ENCODE measurements at places on chromosomes 13 and 19. TPM values are rescaled to one million over a fixed set of nuclear protein-coding genes. Genes with fewer than 3 reads are reported as not detected.

TFPT gene
- total RNA-seq: 17.7 TPM

DNA sequence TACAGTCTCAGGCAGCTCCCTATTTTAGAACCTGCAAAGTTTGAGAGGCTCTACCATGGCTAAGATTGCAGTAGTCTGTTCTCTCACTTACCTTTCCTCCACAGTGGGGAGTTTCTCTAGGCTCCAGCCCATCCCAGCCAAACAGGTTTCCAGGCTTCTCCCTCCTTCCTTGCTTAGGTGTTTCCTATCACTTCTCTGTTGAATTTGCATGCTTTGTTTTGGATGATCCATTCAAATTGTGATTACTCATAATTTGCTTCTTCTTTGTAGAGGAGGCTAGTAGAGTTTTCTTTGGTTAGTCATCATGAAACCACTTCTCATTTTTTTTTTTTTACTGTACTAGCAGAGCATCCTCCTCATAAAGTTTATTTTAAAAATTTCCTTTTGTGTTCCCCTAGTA, 1242.2 kb upstream of the MIR17HG start:
- peak; percentile 2 for DNase-seq

DNA sequence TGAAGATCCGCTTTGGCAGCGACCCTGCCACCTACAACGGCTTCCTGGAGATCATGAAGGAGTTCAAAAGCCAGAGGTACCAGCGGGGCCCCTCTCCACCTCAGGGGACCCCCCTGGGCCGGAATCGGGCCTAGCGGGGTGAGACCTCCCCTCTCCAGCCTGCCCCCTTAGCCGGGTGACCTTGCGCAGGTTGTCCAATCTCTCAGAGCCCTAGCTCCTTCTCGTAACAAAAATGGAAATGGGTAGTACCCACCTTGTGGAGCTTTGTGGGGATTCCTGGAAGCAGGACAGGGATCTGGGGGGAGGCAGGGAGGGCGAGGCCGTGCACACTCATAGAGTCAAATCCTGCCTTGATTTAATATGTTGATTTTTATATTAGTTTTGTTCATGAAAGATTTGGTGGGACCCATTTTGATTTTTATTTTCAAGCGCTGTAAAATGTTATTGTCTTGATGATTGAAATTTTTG, 658 bp downstream of the SIN3B start:
- DNase-seq: no peak

- no peak for DNase-seq
These were observed 917.4 kb upstream of the MIR17HG start for GRCh38 chr13:90430127-90430526.

DNA sequence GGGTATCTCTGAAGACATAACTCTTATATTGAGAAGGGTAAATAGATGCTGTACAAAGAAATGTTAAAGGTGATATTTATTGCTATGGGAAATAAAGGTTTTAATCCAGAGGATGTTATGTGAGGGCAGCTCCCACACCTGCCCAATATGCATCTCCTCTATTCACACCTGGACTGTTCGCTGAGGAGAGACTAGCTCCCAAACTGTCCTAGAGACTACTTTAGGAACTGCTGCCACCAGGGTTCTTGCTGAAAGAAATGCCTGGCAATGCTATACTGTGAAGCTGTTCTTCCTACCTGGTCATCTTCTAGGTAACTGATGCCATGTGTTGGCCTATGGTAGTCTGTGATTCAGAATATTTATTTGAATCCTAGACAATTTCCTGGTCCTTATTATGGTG, 1421.5 kb upstream of the SPRY2 start:
- no peak for DNase-seq

DNA sequence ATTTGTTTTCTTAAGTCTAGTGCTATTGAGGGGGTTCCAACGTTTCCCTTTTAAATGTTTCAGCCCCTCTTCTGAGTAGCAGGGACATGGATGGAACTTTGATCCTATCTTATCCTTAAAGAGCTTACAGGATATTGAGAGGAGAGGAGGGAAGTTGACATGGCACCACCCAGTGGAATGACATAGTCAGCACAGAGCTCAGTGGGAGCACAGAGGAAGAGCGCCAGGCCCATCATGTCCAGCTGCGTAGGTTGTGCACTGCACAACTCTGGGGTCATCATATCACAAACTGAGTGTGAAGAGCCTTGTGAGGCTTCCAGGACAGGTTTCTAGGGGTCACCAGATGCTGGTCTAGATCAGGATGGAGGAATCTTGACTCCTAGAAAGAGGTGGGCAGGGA, 4.6 kb upstream of the CDC42EP5 start:
- no peak for DNase-seq
